Epithelial cell of proximal tubule (primary cell): ENCODE measurements at places on chromosomes 4 and X. TPM values are rescaled to one million over a fixed set of nuclear protein-coding genes. Genes with fewer than 3 reads are reported as not detected.

The PGAM4 gene
- total RNA-seq, result 0.52 TPM in 1 of 2 replicates, not detected in the other

The SSX4 gene
- not detected in 2 replicates for total RNA-seq

The POLN gene
- total RNA-seq, result 0.29 and 0.94 TPM in 2 replicates

The FAM193A gene
- 12.9 and 14.6 TPM in 2 replicates for total RNA-seq

The TMPRSS11E gene
- 0.17 and 1.1 TPM in 2 replicates for total RNA-seq

The MAOA gene
- 3.5 and 4.3 TPM in 2 replicates for total RNA-seq

The IL1RAPL1 gene
- not detected in 2 replicates for total RNA-seq

The NAT8L gene
- total RNA-seq, result 0.51 and 2.0 TPM in 2 replicates

DNA sequence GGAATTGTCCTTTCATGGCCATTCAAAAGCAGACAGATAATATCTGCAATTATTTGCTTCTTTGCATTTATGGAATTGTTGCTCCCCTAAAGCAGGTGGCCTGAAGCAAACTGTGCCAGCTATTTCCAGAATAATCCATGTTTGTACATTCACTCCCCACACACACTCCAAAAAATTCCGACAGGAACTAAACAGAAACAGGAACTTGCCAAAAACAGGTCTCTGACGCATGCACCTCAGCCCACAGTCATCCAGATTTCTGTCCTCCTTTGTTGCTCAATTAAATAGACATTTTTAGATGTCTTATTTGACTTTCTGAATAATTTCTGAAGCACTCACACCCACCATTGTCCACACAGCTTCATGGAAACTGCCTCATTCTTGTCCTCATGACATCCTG is 71.5 kb upstream of the EDNRA start:
- DNase-seq, result no peak

- DNase-seq, result no peak
Observed at GRCh38 chr4:2842687-2843262, 869 bp upstream of the ADD1 start.

DNA sequence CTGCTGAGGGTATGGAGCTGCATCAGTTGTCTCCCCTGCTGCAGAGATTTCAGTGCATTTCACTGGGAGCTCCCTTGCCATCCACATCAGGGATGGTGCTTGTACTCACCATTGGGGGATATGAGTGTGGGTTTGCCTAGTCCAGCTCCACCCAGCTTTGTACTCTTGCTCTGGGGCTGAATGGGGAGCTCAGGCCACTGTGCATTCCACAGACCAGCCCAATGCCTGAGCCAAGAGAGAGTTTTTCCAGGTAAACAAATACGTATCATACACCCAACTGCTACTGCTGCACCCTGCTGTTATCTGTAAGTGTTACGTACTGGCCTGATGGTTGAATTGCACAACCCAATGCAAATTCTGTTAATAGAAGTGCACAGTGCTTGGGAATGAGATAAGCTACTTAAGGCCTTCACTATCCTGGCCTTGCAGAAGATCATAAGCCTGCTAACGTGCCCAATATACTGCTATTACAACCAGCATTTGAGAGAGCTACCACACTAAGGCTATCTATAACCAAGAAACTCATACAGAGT is 205.0 kb upstream of the DMD start:
- no peak for DNase-seq

- no peak for DNase-seq
Observed at GRCh38 chr4:38688676-38689355, 24.8 kb downstream of the KLF3 start.

DNA sequence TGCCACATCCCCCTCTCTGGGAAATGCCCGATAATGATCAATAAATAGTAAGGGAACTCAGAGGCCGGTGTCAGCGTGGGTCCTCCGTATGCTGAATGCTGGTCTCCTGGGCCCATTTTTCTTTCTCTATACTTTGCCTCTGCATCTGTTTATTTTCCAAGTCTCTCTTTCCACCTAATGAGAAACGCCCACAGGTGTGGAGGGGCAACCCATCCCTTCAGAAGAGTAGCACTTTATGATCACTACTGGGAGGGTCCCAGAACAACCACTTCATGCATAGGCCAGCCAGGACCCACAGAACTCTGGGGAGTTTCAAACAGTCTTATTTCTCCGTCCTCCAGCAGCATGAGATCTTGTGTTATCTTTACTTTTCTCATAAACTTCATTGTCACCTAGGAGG is 100.1 kb downstream of the CEP44 start:
- no peak for DNase-seq

DNA sequence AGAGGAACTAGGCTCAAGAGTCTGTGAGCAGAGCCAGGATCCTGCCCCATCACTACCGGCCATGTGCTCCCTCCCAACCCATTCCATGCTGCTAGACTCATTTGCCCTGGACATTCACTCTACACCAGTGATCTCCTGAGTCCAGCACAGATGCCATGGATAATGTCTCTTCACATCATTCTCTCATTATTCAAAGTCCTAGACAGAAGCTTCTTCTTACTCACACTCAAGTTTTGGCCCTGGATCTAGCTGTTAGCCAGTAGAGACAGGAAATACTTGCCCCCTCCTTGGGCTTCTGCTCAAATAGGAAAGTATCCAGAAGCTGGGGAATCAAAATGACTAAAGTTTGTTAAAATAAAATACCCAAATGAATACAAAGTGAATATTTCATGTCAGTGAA is 266.8 kb upstream of the LDB2 start:
- DNase-seq, result no peak

- DNase-seq, result no peak
Observed at GRCh38 chrX:56107320-56107719, 124.8 kb upstream of the KLF8 start.

GRCh38 chr4:2066571-2067445 is 7.7 kb downstream of the NAT8L start:
- no peak for DNase-seq

DNA sequence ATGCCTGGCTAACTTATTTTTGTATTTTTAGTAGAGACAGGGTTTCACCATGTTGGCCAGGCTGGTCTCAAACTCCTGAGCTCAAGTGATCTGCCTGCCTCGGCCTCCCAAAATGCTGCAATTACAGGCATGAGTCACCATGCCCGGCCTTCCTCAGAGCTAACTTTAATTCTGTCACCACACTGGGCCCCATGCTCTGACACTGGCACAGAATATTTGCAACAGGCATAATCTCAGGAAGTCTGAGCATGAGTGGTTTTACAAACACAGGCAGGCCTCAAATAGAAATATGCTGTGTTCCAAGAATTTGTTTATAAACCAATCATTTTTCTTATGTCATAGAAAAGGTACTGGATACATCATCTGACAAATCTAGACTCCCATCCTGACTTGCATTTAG is 32.7 kb upstream of the FAM9C start:
- DNase-seq, result no peak

- DNase-seq, result no peak
Observed at GRCh38 chr4:117773064-117773936, 261.0 kb upstream of the NDST3 start.

DNA sequence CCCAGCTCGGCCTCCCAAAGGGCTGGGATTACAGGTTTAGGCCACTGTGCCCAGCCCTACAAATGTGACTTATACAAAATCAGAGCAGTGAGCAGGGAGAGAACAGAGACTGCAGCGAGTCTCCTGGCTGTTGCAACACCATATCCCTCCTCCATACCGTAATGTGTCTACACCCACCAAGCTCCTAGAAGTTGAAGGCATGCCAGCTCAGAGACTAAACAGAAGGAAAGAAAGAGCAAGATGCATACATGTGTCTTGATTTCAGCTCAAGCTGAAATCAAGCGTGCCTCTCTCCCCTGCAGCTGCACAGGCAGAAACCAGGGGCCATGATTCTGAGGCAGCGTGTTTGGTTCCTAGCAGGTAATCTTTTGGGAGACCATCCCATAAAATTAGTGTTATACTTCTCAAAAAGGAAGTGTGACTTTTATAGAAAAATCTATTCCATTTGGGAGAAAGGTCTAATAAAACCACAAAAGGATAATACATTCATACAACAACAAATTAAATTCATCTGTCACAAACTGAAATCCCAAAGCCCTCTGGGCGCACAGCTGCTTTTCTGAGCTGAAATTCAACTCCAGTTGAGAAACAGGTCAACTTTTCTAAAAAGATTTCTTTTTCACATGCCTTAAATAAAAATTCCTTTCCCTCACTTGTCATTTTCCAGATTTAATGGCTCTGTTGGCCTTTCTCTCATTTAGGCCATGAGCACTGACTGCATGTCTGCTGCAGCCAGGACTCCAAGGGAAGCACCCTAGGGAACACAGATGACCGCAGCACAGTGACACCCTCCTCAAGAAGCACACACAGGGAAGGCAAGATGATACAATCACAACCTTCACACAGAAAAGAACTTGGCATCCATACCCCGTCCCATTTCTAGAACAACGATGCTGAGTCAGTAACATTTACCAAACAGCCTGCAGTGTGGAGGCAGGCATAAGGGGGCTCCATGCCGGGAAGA is 34.4 kb downstream of the AFAP1 start:
- DNase-seq, result no peak
